ENCODE measurements at places on chromosomes 7 and 10.

- DNase-seq: no peak
These were observed 538.3 kb downstream of the PCDH15 start for GRCh38 chr10:54262726-54263125.

DNA sequence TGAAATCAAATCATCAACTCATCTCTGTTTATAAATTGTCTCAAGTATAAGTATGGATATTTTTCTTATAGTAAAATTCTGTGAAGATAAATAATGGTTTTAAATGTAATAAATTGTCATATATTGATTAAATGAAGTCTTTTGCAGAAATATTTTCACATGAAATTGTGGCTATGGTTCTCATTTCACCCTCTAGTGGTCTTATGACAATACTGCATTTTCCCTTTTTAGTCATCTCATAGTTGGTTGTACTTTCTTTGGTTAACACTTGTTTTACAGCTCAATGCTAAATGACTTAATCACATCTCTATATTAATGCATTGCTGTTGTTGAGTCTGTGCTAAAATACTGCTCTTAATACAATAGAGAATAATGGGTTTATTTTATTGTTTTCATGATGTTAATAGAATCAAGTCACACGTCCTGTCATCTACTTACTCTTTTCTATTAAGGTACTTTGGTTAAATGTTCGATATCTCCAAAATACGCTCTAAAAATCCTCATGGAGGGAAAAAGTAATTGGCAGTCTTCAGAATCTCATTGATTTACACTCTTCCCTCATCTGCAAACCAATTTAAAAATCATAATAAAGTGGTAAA, 38.0 kb upstream of the CACNA2D1 start:
- DNase-seq: peak; percentile 42

DNA sequence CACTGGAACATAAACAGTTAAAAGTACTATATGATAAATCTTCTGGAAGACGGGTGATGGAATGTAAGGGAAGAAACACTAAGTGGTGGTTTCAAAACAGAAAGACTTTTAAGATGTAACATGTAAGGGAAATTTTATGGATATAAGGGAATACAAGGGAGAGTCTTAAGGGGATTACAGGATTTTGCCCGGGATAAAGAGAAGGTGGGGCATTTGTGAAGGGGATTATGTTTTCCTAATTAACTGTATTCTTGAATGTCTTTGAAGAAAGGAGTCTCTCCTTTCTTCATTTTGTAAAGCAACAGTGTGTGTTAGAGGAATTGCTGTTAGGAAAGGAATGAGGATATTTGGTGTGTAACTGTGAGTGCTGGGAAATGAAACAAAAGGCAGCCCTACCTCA, 745.2 kb downstream of the AUTS2 start:
- DNase-seq: no peak

DNA sequence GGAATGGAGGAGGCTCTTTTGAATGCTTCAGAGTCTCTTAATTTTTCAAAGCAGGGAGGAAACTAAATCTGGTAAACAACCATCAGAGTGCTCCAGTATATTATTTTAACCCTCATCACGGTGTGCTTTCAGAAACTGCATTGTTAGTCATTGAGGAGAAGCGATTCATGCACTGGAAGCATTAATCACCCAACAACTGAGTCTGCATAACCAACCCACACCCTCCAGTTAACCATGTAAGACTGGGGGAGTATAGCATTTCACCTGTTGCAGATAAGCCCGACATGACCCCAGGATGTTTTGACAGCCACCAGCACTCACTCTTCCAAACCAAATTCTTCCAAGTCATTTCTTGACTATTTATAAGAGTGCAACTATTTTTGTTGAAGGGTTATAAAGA, 257.6 kb downstream of the GATA3 start:
- no peak for DNase-seq

DNA sequence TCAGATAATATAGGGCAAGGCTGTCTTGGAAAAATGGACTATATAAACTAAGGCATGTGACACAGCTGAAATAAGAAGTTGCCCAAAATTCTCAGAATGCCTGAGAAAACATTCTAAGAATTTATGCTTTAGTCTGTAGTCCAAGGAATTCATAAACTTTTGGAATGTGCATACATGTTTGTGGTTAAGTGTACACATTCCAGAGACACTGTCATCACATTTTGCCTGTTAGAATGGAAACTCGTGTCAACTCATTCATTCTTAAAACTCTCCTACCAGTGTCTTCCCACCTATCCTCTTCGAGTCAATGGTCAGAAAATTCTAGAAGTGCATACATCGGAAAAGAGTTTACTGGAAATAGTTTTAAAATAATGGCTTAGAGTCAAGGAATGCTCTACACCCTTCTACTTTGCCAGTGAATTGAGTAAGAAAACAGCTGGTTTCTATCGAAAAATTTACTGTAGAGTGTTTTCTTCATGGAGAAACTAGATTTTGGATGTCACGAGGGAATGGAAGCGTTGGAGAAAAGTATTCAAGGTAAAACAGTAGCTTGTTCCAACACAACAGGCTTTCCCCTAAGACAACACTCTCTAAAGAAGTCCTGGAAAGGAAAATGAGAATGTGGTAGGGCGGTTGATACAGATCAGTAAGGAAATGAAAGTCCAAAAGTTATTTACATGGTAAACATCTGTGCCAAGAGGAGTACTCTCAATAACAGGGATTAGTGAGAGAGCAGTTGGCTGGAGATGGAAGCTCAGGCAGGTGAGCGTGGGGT, 1177.6 kb upstream of the C7orf33 start:
- DNase-seq: peak; percentile 8

DNA sequence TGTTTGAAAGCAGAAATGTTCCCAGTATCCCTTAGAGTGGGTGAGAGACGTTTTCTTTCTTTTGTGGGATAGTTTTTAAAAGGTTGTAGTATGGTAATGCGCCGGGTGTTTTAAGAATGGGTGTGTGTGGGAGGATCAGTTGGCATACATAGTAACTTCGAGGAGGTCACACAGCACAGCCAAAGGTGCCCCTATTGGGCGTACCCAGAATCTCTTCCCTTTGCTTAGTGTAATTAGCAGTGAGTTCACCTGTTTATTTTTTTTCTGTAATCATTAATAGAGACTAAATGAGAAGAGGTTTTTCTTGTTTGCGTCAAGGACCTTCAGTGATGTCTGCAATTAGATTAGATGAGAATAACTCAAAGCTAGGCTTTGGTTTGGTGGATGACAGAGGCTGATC, 1.5 kb downstream of the PLEKHA8 start:
- peak; percentile 29 for DNase-seq

DNA sequence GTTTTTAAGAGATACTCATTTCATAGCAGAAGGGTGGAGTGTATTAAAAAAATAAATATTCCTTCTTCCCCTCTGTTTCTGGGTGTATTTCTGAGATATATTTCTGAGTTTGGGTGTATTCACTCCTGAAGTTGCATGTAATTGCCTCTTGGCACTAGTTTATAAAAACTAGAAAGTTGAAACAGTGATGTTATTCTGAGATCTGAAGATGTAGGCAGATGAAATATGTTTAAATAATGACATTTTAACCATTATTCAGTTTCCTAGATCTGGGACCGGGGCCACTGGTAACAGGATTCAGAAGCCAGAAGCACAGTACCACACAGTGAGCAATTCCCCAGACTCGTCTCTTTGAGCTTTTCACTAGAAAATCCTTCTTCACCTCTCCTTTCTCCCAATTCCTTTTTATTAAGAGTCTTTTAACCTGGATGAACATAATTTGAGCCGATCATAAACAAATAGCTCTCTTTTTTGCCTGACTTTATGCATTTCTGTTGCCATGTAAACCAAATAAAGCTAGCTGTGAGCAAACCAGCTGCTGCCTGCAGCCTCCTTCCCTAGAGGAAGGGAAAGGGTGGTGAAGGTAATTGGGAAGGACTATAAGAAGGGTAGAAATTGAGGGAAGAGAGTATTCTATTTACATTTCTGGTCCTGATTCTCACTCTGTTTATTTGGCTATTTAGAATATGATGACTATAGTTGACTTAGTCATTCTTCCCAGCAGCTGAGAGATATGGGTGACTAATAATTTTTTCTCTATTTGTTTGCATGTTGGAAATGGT, 101.8 kb upstream of the STRIP2 start:
- DNase-seq: no peak
